ENCODE measurements at places on chromosomes 12 and 14.

DNA sequence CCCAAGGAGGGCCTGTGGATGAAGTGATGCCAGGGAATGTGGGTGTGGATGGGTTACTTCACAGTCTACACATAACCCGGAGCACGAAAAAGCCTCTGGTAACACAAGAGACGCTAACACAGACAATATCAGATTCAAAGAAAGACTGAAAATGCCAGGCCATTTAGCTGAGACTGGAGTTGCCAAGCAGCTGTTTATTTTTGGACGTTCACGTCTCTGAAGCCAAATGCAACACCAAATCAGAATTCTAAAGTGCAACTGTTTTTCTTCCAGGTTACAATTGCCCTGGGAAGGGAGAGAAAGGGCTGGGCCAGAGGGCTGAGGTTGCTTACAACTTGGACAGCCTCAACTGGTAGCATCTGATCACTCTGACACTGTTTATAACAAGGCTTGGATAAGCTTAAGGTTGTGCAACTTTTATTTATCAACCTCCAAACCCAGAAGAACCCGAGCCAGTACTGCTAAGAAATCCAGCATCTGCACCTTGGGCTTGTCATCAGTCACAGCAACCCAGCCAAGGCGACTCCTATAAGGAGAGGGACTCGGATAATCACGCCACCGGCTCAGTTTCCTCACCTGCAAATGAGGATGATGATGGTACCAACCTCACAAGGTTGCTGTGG, 24.8 kb downstream of the NUAK1 start:
- DNase-seq = no peak

- DNase-seq = peak; percentile 96
Observed at GRCh38 chr12:120725659-120726509, at the start of gene ACADS. Gene ACADS (plus strand): TSS chr12:120725826. CDS start chr12:120725886, 60 bp downstream.

- DNase-seq = no peak
Observed at GRCh38 chr12:88934163-88934747, 354.0 kb upstream of the KITLG start.

- DNase-seq = no peak
Observed at GRCh38 chr12:105335856-105336255, 5.4 kb downstream of the C12orf75 start.

- no peak for DNase-seq
Observed at GRCh38 chr12:76810671-76811419, 46.9 kb downstream of the ZDHHC17 start.

DNA sequence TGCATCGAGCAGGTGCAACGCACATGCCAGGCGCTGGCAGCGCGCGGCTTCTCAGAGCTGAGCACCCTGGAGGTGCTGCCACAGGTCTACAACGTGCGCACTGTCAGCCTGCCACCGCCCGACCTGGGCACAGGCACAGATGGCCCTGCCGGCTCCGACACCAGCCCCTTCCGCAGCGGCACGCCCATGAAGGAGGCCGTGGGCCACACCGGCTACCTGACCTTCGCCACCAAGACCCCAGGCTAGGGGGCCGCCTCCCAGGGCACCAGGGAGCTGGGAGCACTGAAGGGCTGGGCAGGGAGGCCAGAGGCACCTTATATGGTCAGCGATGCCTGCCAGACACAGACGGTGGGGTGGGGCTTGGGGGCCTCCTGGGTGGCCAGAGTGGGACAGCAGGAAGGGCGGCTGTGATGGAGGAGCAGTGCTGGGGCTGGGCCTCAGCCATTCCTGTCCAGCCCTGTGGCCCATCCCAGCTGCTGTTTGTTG, 5.6 kb downstream of the TRMT61A start:
- no peak for DNase-seq

DNA sequence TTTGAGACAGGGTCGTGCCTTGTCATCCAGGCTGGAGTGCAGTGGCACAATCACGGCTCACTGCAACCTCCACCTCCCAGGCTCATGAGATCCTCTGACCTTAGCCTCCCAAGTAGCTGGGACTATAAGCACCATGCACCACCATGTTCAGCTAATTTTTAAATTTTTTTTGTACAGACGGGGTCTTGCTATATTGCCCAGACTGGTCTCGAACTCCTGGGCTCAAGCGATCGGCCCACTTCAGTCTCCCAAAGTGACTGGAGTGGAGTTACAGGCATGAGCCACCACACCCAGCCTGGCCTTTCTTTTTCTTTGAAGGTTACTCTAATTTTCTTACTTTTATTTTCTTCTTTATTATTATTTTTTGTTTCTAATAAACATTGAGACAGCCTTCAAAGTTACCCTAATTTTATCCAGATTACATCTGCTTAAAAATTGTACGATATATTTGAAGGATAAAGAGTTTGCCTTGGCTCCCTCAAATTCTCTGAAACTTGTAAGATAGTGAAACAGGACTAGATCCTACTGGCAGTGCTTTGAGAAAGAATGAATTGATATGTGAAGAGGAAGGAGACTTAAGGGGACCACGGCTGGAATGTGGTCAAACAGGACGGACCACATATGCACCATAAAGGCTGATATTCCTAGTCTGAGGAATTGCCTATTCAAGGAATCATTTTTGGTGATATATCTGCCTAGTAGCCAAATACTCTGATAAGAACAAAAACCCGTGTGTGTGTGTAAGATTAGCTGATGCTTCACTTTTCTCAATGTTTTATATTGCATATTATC, 14.1 kb upstream of the SINHCAF start:
- no peak for DNase-seq

DNA sequence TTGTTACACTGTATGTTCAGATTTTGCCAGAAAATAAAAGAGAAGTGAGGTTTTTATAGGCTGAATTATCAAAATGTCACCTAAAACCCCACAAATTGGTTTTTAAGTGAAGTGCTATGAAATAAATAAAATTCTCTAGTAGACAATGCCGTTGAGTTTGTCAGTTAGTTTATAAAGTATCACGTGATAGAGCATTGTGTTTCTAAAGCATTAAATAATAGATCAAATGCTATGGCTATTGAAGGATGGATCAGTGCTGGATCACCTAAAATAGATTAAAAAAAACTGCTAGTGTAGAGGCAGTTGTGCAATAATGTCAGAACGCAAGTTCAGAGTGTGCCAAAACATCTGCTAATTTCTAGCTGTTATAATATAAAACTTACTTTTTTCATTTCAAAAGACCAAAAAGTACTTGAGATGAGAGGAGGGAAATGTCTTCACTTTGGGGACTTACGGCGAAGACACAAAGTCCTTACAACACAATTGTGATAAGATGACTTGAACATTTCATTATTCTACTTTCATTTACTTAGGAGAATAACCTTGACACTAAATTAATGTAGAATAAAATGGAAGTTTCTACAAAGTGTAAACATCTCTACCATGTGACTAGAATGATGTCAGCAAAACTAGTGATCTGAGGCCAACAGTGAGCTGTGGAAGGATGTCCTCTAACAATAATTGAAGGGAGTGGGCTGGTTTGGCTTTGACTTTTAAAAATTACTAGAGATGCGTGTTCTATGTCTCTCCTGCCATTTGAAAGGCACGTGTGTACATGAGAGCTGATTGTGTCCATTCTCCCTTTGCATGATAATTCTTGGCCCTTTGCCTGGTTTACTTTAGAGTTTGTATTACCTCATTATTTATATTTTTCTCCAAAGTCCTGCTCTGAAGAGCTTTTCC, 154.4 kb upstream of the PDE3A start:
- no peak for DNase-seq

GRCh38 chr12:51683763-51684357, 92.8 kb downstream of the SCN8A start:
- no peak for DNase-seq

DNA sequence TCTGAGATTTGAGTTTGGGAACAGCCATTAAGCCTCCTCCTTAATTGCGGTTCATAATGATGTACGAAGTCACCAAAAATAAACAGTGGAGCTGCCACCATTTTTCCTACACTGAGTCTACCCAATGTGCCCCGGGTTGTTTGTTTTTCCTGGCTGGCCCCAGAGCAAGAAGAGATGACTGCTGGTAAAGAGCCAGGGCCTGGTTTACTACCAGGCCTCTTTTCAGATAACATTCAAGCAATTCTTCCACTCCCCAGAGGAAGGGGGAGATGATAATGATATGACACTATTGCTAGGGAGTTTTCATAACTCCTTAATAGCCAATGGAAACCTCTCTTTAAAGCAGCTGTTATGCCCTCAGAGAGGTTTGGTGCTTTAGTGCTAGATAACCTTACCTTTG, 42.3 kb downstream of the BRAP start:
- peak; percentile 32 for DNase-seq

DNA sequence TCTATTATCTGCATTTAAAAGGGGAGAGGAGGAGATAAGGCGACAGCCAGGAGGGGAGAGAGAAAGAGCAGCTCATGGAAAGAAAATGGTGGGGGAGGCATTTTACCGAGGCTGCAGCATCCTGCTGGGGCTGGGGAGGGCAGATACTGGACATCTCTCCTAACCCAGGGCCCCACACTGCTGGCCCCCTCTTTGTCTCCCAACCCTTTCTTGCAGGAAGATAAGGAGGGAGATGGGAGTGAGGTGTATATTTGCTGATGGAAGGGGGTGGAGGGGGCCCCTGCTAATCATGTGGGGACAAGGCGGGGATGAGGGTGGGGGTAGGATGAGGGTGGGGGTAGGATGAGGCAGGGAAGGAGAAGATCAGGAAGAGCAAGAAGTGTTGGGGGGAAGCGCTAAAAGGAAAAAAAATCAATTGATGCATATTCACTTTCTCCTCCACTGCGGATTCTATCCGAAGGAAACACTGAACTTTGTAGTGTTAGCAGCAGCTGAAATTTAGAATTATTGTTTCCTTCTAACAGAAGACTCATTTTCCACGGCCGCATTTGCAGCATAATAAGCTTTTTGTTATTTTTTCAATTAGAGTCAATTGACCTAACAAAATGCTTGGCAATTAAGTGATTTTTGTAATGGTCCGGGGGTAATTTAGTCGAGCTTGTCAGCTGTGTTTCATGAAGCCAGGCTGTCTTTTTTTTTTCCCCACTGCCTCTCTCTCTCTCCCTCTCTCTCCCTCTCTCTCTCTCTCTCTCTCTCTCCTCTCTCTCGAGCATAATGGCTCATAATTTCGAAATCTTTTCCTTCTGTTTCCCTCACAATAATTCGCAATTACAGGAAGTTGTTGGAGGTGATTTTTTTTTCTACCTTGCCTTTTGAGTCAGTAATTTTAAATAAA, 1134.6 kb downstream of the BCL11B start:
- no peak for DNase-seq

DNA sequence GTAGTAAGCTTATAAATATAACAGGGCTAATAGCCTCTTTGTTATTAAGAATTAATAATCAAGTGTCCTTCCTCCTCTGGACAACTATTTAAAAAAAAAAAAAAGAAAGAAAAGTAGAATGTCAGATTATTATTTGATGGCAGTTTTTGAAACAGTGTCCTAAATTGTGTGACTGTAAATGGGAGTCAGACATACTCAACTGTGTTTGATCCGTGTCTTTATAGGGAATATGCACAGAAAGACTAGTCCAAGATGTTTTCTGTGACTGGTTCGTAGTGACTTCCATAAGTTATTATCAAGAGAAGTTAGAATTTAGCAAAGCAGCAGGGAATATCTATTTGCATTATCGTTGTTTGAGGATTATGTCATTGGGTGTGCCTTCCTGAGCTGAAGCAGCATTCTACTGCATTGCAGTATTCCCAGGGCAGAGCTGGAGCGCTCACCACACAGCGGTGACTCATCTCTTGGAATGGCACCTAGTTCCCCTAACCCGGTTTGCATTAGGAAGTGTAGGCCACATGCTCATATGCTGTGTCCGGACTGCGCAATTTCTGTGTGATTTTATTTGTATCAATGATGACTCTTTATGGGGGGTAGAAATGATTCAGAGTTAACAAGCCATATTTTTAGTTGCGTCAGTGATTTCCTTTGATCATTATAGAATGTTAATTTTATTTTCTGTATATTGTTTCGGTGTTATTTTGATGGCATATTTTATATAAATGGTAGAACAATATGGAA, 7.9 kb downstream of the DYNC1H1 start:
- peak; percentile 18 for DNase-seq

GRCh38 chr12:82651489-82651888, 35.2 kb upstream of the TMTC2 start:
- no peak for DNase-seq

GRCh38 chr14:80933282-80933681, 8.3 kb downstream of the CEP128 start:
- DNase-seq = peak; percentile 41

- DNase-seq = peak; percentile 88
Observed at GRCh38 chr14:23294734-23295561, 7.7 kb downstream of the PPP1R3E start.

GRCh38 chr14:103107941-103108748, 13.6 kb downstream of the EXOC3L4 start:
- no peak for DNase-seq

GRCh38 chr12:51087818-51088217, 4.4 kb upstream of the CSRNP2 start:
- DNase-seq = no peak

GRCh38 chr12:63857771-63858670, 13.5 kb downstream of the SRGAP1 start:
- DNase-seq = no peak

- DNase-seq = no peak
Observed at GRCh38 chr12:58629376-58629775, 290.9 kb downstream of the LRIG3 start.

DNA sequence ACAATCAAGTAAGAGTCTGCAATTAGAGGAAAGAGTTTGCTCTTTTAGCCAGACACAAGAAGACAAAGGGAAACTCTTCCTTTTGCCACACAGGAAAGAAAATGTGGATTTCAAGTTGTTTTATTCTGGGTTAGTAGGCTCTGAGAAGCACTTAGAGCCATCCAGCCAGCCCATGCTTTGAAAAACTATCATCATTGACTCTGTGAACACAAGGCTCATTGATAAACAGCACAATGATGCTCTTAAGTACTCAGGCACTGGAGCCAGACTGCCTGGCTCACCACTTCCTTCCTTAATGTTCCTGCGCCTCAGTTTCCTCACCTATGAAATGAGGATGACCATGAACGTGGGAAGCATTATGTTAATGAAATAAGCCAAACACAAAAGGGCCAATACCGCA, 150.2 kb upstream of the EEA1 start:
- DNase-seq = no peak

DNA sequence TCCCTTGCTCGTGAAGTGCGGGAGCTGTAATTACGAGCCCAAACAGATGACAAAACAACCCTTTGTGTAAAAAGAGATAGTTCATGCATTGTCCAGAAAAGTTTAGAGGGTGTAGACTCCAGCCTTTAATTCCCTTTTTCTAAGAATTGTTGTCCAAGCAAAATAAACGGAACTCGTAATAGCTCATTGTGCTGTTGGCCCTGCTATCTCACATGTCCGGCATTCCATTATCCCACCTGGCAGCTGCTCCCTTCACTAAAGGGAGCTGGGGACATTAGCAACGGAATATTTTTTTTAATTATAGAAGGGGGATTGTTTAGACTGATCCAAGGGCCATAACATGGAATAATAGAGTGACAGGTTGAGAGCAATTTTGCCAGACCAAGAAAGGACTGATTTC, 277.5 kb upstream of the TBX3 start:
- no peak for DNase-seq

- DNase-seq = no peak
Observed at GRCh38 chr12:106275458-106275857, 27.1 kb upstream of the TCP11L2 start.

DNA sequence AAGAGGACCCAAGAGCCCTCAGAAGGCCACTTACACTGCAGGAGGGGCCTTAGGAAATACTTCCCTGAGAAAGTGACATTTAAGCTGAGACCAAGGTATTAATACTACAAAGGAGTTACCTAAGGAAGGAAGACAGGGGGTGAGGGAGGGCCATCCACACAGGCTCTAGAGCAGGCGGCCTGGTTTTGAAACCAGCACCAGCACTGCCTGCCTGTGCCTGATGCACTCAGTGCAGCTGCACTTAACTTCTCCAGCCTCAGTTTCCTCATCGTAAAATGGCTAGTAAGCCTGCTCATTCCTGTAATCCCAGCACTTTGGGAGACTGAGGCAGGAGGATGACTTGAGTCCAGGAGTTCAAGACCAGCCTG, 45.5 kb upstream of the PLEKHG6 start:
- DNase-seq = no peak
